Central memory CD4-positive, alpha-beta T cell (primary cell): ENCODE measurements at places on chromosomes 12 and 14.

DNA sequence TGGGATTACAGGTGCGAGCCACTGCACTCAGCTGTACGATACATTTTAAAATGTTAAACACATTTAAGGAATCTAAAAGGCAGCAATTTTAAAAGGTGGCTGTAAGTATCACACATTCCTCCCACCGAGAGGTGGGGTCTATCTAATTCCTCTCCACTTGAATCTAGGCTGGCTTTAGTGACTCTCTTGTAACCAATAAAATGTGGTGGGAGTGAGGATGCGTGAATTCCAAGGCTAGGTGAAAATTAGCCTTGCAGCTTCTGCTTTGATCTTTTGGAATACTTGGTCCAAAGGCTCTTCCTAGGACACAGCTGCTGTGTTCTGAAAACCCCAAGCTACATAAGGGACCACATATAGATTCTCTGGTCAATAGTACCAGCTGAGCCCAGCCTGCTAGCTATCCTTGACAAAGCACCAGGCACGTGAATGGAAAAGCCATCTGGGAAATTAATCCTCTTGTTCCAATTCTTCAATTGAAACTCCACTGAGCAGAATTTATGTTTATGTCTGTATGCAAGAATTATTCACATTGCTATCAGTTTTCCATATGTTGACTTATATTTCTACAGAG lies 8.8 kb upstream of the GPRC5D start:
- no peak for DNase-seq

- DNase-seq = no peak
Observed at GRCh38 chr14:91305650-91306431, 61.3 kb upstream of the GPR68 start.

DNA sequence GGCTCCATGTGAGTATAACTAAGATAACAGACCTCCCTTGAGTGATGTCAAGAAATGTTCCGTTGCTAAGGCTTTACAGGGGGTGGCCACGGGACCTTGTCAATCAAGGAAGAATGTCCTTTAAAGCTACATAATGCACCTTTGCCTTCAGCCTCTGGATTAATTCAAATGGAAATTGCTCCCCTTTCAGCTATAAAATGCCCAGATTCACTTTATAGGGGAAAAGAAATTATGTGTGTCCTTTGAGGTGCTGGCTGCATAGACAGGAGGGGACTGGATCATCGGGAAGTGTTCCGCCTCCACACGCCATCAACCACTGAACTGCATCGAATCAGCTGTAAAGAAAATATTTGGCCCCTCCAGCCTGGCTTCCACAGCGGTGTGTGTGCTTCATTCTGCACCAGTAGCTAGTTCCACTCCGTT lies 415.4 kb downstream of the DPF3 start:
- no peak for DNase-seq

DNA sequence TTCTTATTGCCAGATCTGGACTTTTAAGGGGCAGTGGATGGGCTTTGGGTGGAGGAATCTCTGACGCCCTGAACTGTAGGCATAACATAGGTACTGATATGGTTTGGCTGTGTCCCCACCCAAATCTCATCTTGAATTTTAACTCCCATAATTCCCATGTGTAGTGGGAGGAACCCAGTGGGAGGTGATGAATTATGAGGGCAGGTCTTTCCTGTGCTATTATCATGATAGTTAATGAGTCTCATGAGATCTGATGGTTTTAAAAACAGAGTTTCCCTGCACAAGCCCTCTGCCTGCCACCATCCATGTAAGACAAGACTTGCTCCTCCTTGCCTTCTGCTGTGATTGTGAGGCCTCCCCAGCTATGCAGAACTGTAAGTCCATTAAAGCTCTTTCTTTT lies 160.0 kb upstream of the CRY1 start:
- DNase-seq = no peak

DNA sequence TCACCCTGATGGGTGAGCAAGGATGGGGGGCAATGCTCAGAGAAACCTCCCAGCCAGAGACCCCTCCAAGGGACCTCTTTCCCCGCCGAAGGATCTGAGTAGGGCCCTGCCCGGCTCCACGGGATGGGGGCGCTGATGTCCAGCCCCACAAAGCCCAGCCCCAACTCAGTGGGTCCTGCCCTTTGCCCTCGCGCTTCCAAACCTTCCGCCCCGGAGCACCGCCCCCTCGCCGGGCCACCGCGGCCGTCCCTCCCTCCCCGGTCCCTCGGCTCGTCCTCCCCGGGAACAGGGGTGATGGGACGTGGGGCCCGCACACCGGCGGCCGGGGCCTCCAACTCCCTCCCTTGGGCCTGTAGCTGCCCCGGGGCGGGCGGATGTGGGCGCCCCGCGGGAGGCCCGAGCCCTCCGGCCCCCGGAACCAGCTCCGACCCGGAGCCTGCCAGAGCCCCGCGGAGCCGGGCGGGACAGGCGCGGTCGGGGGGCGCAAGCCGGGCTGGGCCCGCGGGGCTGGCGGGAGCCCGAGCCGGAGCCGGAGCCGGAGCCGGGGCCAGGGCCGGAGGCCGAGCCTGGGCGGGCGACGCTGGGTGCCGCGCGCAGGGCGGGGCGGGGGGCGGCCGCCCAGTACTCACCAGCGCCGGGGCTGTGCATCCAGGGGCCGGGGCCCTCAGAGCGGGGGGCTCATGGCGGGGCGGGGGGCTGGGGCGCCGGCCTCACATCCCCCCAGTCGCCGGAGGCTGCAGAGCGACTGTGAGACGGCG lies 386 bp downstream of the HDAC7 start:
- peak; percentile 30 for DNase-seq

DNA sequence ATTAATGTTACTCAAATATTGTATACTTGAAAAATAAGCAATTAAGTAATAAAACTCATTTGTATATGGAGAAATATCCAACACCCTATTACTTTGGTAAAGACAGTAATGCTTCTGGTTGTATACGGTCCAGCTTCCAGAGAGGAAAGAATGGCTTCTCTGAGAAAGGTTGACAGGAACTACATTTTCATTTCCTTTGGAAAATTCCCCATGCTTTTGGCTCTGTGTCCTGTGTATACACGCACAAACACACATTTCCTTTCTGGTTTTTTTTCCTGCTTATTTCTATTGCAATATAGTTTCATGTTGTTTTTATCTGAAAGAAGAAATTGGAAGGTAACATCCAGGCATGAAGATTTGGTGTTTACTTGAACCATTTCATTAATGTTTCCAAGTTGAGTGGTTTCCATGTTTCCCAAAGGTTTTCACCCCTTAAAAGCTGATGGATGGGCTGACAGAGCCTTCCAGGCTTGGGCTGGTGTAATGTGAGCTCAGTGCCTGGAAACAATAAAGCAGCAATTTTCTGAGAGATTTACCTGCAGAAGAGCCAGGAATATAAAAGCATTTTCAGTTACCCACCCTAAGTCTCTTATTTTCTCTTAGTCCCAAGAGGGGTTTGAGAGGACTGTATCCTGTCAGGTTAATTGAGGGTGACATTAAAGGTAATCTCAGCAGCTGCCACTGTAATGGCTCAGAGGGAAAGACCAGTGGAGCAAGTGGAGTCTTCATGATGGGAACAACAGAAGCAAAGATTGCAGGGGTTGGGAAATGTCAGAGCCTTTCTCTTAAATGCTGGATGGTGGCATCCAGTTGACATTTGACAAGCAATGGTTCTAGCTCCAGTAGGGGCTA lies 33.4 kb upstream of the TMTC1 start:
- no peak for DNase-seq

GRCh38 chr12:91377436-91377835 lies 194.8 kb upstream of the DCN start:
- no peak for DNase-seq

- DNase-seq = no peak
Observed at GRCh38 chr14:75626396-75626795, 34.3 kb downstream of the ERG28 start.

DNA sequence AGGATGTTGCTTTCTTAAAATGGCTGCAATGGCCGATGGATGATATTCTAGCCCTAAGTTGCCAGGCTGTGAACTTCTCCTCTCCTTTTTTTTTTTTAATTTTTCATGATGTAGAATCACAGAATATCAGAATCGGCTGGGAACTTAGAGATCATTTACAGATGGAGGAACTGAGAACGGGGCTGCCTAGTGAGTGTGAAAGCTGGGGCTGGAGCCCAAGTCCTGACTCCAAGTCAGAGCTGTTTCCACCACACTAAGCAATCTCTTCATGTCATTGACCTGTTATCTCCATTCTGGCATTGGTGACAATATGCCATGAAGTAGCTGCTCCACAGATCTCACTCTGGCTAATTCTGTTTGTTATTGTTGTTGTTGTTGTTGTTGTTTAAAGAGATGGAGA lies 121.7 kb downstream of the SLC38A1 start:
- no peak for DNase-seq

GRCh38 chr14:99431986-99432385 lies 48.7 kb downstream of the SETD3 start:
- DNase-seq = no peak

DNA sequence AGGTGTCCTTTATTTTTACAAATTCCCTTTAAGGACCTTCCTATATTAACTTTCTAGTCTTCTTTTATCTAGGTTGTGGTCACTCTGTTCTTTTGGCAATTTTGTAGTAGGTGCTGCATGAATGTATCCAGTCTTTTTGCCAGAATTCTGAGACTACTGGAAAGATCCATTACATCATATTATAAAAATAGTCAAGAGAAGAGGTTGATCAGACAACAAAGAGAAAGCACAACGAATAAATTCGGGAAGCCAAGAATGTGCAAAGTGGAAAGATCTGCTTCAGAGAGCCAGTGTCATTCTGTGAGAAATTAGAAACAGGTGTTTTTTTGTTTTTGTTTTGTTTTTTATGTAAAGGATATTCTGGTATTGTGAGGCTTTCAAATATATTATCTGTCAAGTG lies 15.8 kb upstream of the SLC16A7 start:
- DNase-seq = no peak

- no peak for DNase-seq
Observed at GRCh38 chr12:104974626-104975290, 11.4 kb upstream of the NOPCHAP1 start.

GRCh38 chr12:60197589-60197988 lies 601.8 kb downstream of the SLC16A7 start:
- DNase-seq = no peak

DNA sequence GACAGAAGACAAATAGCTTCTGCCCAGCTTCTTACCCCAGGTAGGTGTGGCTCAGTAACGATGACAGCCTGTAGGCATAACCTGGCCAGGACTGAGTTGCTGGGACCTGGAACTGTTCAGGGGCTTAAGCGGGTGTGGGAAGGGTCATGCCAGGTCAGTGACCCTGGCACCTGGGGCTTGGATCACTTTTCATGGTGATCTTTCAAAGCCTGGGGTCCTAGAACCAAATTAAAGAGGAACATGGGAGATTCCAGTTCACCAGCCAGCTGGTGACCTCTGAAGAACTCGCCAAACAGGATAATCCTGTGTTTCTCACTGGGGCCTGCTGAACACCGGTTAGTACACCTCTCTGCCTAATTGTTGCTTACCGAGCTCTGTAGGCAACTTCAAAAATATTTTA lies 102.6 kb upstream of the LMNTD1 start:
- DNase-seq = no peak

DNA sequence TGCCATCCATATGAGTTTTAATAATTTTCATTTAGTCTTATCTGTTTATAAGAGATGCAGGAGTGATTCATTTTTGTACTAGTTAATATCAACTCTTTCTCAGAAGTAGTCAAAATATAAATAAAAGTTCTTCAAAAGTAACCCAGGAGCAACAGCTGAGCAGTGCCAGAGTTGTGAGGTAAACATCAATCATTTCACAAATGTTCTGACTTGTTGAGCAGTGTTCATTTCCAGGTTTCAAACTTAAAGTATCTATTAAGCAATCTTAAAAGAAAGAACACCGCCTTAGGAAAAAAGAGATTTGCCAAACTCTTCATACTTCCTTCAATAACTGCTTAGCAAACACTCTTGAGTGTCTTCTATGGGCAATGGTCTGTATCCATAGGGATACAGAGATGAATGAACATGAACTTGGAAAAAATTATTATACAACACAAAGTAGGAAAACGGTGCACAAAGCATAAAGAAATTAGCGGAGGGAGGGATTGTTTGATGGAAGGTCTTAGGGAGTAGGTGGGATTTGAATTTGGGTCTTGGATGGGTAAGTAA lies 41.9 kb upstream of the POC1B start:
- DNase-seq = no peak

DNA sequence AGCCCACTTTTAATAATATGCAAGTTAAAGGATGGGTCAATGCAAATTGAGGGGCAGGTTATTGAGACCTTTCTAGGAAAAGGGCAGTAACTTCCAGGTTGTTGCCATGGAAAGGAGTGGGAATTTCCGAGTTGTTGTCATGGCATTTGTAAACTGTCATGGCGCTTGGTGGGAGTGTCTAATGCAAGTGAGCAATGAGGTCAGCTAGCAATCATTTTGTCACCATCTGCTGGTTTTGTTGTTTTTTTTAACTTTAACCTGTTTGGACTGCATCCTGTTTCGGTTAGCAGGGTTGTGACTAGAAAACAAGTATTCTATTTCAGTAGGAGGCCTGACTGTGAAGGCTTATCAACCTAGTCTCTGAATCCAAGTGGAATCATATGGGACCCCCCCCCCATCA lies 85.8 kb upstream of the TSPAN11 start:
- DNase-seq = no peak

DNA sequence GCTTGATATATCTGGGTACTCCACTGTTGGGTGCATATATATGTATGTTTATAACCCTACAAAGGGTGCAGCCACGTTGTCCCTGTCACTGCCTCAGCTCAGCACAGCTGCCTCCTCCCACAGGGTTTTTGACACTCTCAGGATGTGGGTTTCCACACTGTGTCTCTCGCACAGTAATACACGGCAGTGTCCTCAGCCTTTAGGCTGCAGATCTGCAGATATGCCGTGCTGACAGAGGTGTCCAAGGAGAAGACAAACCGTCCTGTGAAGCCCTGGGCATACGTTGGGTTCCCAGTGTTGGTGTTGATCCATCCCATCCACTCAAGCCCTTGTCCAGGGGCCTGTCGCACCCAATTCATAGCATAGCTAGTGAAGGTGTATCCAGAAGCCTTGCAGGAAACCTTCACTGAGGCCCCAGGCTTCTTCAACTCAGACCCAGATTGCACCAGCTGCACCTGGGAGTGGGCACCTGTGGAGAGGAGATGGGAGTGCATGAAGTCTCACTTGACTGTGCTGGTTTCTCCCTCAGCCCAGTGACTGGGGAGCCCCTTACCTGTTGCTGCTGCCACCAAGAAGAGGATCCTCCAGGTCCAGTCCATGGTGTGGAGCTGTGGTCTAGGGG lies 498.7 kb downstream of the TMEM121 start:
- DNase-seq = no peak

DNA sequence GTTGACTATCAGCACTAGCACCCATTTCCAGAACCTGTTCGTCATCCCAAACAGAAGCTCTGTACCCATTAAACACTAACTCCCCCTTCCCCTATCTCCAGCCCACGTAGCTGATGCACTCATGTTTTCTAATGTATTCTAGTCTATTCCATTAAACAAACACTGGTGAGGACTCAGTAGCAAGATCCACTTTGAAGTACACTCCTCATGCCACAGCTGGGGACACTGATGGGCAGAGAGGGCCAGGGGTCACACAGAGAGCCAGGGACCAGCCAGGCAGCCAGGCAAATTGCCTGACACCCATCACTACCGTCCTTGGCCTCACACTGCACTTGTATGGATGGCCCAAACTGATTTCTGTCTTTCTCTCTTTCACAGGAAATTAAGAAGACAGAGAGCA lies 269.9 kb upstream of the DIO3 start:
- DNase-seq = no peak

- no peak for DNase-seq
Observed at GRCh38 chr12:57236201-57236924, 6.9 kb downstream of the SHMT2 start.
